Left ventricle myocardium superior (tissue), 1 donor: ENCODE measurements at places on chromosomes 16 and 17. TPM values are rescaled to one million over a fixed set of nuclear protein-coding genes. Genes with fewer than 3 reads are reported as not detected.

The OTOP3 gene
- total RNA-seq: not detected

The PCTP gene
- total RNA-seq: 22.2 TPM

The ZNF48 gene
- 5.2 TPM for total RNA-seq

The LGALS9B gene
- not detected for total RNA-seq

The CENPX gene
- 27.0 TPM for total RNA-seq

The CBX2 gene
- 2.9 TPM for total RNA-seq

The INTS2 gene
- 8.4 TPM for total RNA-seq

The CA10 gene
- total RNA-seq: not detected

The PTX4 gene
- total RNA-seq: not detected

The CLEC18A gene
- 0.27 TPM for total RNA-seq

The CES3 gene
- 1.6 TPM for total RNA-seq

The DBNDD1 gene
- 6.3 TPM for total RNA-seq

The CPHXL2 gene
- not detected for total RNA-seq

The GPR179 gene
- total RNA-seq: not detected

The GLYR1 gene
- 102 TPM for total RNA-seq

The NRN1L gene
- total RNA-seq: not detected

The APOBR gene
- 0.47 TPM for total RNA-seq

The NPIPA8 gene
- total RNA-seq: not detected

The MEIOC gene
- not detected for total RNA-seq

The FSCN2 gene
- total RNA-seq: 0.50 TPM

The ZFHX3 gene
- total RNA-seq: 8.1 TPM

The PITPNM3 gene
- total RNA-seq: 0.59 TPM

The TAC4 gene
- total RNA-seq: not detected

The KRTAP9-4 gene
- total RNA-seq: not detected

The MT3 gene
- 3.8 TPM for total RNA-seq

The CCT6B gene
- 1.3 TPM for total RNA-seq

The IGF2BP1 gene
- total RNA-seq: not detected

The RPH3AL gene
- 3.8 TPM for total RNA-seq

The CEP112 gene
- 13.6 TPM for total RNA-seq

The NPIPB5 gene
- total RNA-seq: 30.5 TPM

The DHRS7B gene
- 18.6 TPM for total RNA-seq

The CCL8 gene
- 0.40 TPM for total RNA-seq

The TBC1D3C gene
- total RNA-seq: not detected

The TBX2 gene
- total RNA-seq: 9.1 TPM

The TBX4 gene
- total RNA-seq: not detected

The TBX6 gene
- total RNA-seq: 0.79 TPM

The PABPN1L gene
- total RNA-seq: not detected

The KRTAP9-2 gene
- not detected for total RNA-seq

The CD7 gene
- total RNA-seq: 0.64 TPM

The CACNG1 gene
- not detected for total RNA-seq

The TSNAXIP1 gene
- 0.37 TPM for total RNA-seq

The RNF112 gene
- total RNA-seq: 3.5 TPM

The TNFRSF17 gene
- not detected for total RNA-seq

The PRKCA gene
- 5.9 TPM for total RNA-seq

The GDE1 gene
- 110 TPM for total RNA-seq

The CDH5 gene
- total RNA-seq: 55.0 TPM

The TBC1D3I gene
- 0.20 TPM for total RNA-seq

The CD300LB gene
- 0.25 TPM for total RNA-seq

The WNK4 gene
- total RNA-seq: not detected
